Body of pancreas (tissue), 4 donors: ENCODE measurements at places on chromosomes 5 and 9. TPM values are rescaled to one million over a fixed set of nuclear protein-coding genes. Genes with fewer than 3 reads are reported as not detected.

Gene NIM1K
- not detected for total RNA-seq

Gene ARID3C
- total RNA-seq: not detected

Gene ABO
- total RNA-seq: 9.2 TPM

Gene TSLP
- total RNA-seq: not detected

Gene IL31RA
- not detected for total RNA-seq

GRCh38 chr5:122933956-122934355, 88.5 kb downstream of the SNX24 start:
- H3K36me3 ChIP-seq: no peaks in the 10 kb centered on the region
- no peaks in the 10 kb centered on the region for H3K4me1 ChIP-seq
- H3K4me3 ChIP-seq: no peak overlapping the region
- no peaks in the 10 kb centered on the region for H3K27me3 ChIP-seq

DNA sequence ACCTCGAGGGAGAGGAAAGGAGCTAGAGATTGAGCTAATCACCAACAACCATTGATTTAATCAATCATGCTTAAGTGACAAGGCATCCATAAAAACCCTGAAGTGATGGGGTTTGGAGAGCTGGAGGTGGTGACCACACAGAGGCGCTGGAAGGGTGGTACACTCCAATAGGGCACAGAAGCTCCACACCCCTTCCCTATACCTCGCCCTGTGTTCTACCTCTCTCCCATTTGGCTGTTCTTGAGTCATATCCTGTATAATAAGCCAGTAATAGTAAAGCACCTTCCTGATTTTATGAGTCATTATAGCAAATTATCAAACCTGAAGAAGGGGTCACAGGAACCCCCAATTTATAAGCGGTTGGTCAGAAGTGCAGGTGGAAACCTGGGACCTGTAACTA, 18.3 kb downstream of the ACTL7B start:
- no peak for DNase-seq
- no peak overlapping the region for H3K27ac ChIP-seq

DNA sequence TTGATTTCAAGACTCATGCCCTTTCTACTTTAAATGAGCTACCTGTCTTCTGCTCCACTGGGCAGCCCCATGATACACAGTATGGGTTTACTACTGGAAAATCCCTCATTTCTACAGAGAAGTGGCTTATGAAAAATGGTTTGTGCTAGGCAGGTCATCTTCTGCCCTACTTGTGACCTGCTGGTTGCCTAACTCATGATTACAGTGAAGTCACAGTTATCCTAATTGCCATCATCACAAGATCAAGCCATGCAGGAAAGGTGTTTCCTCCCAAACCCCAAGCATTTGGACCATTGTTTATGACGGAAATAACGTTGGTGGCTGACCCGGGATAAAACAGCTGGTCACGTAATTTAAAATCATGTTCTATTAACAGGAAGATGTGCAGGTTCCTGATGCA, 330.6 kb downstream of the ACTL7B start:
- DNase-seq: no peak
- no peak overlapping the region for H3K4me3 ChIP-seq
- H3K4me1 ChIP-seq: no peaks in the 10 kb centered on the region
- H3K27me3 ChIP-seq: no peaks in the 10 kb centered on the region
- no peaks in the 10 kb centered on the region for H3K36me3 ChIP-seq

DNA sequence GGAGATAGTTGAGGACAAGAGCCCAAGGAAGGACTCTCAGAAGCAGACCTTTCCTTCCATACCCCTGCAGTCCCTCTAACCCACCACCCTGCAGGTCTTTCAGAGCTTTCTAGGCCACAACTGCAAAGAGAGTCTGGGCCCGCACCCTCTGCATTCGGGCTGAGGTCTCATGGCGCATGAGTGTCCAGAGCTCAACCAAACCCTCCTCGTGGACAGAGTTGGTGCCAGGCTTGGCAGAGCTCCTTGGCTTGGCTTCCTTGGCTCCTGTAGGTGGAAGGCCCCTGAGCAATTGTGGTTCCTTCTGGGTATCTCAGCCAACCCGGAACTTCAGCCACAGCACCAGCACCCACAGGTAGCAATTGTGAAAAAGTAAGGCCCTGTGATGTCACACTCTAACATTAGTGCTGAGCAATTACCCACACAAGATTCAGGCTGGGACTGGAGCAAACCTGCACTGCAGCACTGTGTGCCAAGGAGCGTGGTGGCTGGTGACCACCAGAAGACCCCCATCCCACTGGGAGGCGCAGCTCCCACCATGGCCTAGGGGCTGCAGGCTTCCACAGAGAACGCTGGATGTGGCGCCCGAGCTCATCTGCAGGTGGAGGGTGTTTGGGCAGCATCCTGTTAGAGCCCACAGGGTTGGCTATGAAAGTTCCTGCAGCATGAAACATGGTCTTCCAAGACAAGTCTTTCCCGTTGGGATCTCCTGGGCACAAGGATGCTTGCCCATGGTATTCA, 38.8 kb downstream of the FOXI1 start:
- no peak overlapping the region for H3K27ac ChIP-seq
- no peaks in the 10 kb centered on the region for H3K36me3 ChIP-seq
- no peak for DNase-seq
- no peak overlapping the region for H3K4me3 ChIP-seq

- H3K36me3 ChIP-seq: no peaks in the 10 kb centered on the region
- no peaks in the 10 kb centered on the region for H3K4me1 ChIP-seq
- H3K4me3 ChIP-seq: no peak overlapping the region
- no peak overlapping the region for H3K27ac ChIP-seq
These were observed 1443.0 kb upstream of the CDH6 start for GRCh38 chr5:29750453-29750852.

DNA sequence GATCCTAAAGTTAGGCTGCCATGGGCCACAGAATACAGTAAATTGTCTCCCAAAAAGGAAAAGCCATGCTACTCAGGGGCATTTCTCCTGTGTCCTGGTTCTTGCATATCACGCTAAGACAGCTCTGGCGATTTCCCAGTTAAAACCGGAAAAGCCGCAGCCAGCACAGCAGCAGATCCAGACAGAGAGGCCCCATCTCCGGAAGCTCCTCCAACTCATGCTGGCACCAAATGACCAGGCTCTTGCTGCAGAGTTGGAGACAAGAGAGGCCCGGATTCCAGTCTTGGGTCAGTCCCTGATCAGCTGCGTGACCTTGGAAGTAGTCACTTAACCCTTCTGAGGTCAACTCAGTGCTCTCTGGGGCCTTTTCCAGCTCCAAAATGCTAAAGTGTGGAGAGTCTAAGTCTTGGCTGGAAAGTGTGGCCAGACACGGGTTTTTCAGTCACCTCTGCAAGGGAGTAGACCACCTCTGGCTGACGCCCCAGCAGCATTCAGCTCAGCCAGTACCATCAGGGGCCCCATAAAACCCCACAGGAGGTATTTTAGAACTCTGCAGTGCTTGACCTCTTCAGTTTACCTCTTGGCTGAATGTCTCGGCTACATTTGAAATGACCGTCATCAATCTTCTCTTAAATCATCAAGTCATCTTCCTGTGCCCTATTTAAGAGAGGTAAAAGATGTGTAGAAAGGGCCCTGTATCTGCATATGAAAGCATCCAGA, 16.2 kb downstream of the GDNF start:
- DNase-seq: no peak
- no peaks in the 10 kb centered on the region for H3K27me3 ChIP-seq
- H3K4me3 ChIP-seq: no peak overlapping the region
- H3K36me3 ChIP-seq: no peaks in the 10 kb centered on the region
- no peak overlapping the region for H3K27ac ChIP-seq

GRCh38 chr9:18893046-18893445, 140.0 kb downstream of the SAXO1 start:
- H3K27me3 ChIP-seq: no peaks in the 10 kb centered on the region
- H3K4me3 ChIP-seq: no peak overlapping the region
- no peak for DNase-seq
- H3K4me1 ChIP-seq: no peaks in the 10 kb centered on the region

DNA sequence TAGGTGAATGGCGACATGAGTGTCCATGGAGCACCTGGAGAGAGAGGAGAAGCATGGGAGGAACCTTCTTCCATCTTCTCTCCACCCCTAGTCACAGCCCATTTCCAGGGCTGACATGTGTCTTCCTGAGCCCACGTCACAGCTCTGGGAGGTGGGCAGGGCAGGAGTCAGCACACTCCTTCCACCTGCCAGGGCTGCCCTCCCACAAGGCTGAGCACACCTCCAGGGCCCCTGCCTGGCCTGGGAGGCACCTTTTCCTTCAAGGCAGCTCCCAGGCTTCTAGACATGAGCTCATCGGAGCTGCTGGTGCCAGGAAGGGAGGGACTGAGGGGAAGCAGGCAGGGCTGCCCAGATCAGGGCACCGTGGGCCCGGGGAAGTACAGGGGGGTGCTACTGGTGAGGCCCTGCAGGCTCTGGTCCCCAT, 13.6 kb upstream of the SYNPO start:
- DNase-seq: peak; percentile 86
- no peaks in the 10 kb centered on the region for H3K36me3 ChIP-seq
- H3K4me1 ChIP-seq: peaks cover 67% of the 10 kb centered on the region
- H3K27me3 ChIP-seq: no peaks in the 10 kb centered on the region
- H3K4me3 ChIP-seq: no peak overlapping the region

DNA sequence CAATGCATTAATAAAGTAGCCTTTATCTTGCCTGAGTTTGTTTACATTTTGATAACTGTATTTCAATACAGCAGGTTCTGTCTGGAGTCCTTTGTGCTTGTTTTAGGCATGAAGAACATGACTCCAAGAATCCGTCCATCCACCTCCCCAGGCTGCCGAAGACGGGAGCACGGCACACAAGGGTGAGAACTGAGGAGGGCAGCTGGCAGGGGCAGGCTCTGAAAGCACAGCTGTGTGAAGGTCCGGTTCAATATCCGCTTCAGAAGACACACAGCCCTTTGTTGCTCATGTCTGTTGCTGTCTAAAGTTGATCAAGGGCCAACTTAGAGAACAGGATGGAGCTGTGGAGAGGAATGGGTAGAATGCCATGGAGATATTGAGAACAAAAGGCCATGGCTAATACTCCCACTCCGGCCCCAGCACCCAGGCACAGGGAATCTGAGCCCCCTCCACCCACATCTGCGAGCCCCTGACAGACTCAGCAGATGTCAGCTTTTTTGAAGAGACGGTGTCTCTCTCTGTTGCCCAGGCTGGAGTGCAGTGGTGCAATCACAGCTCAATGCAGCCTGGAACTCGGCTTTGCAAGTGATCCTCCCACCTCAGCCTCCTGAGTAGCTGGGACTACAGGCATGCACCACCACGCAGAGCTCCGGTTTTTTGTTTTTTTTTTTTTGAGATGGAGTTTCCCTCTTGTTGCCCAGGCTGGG, 58.5 kb upstream of the GNE start:
- H3K4me1 ChIP-seq: peaks cover 46% of the 10 kb centered on the region
- H3K27me3 ChIP-seq: no peaks in the 10 kb centered on the region
- no peak for DNase-seq
- H3K27ac ChIP-seq: peak overlapping the region; percentile 70
- no peak overlapping the region for H3K4me3 ChIP-seq

DNA sequence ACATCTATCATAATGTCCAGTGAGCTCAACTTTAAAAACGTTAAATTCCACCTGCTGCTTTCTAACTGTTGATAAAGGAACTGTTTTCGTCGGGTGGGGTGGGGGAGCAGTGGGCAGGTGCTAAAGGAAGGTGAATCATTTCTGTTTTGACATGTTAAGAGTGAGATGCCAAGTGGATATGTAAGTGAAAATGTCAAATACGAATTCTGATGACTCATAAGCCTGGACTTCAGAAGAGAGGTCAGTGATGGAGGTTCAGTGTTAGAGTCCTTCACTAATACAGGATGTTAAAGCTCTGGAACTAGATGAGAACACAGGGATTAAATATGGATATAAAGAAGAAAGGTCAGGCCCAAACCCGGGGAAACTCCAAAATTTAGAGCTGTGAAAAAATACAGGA, 617.9 kb upstream of the CTNND2 start:
- no peak overlapping the region for H3K27ac ChIP-seq
- H3K36me3 ChIP-seq: no peaks in the 10 kb centered on the region
- DNase-seq: no peak
- H3K4me3 ChIP-seq: no peak overlapping the region
- no peaks in the 10 kb centered on the region for H3K4me1 ChIP-seq

DNA sequence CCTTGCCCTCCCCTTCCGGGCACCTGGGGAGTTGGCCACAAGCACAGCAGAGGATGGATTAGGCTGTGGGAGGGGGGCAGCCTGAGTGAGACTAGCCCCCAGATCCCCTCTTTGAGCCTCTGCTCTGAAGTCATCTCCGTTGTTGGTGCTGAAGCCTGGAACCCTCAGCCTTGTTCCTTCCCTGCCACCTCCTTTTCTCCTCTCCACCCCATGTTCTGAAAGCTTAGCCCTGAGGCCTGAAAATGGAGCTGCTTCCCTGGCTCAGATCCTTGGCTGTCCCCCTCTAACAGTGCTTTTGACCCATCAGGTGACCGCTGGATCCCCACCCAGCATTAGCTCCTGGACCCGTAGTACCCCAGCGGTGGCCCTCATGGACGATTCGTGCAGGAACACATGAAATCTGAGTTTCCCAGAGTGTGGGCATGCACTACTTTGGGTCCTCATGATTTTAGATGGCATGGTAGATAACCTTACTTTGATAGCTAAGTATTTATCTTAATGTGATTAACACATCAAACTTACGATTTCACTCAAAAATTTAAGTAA, 21.6 kb upstream of the ANGPTL2 start:
- H3K4me1 ChIP-seq: no peaks in the 10 kb centered on the region
- H3K36me3 ChIP-seq: no peaks in the 10 kb centered on the region
- no peak for DNase-seq
- no peak overlapping the region for H3K27ac ChIP-seq
- no peaks in the 10 kb centered on the region for H3K27me3 ChIP-seq
- no peak overlapping the region for H3K4me3 ChIP-seq

- no peaks in the 10 kb centered on the region for H3K27me3 ChIP-seq
- no peak overlapping the region for H3K27ac ChIP-seq
- H3K36me3 ChIP-seq: no peaks in the 10 kb centered on the region
- H3K4me3 ChIP-seq: no peak overlapping the region
These were observed 682.8 kb upstream of the WWC1 start for GRCh38 chr5:167608390-167609272.

GRCh38 chr5:66143473-66144073, 527 bp upstream of the SREK1 start:
- peak overlapping the region; percentile 49 for H3K4me3 ChIP-seq
- H3K4me1 ChIP-seq: peaks cover 30% of the 10 kb centered on the region
- no peak for DNase-seq
- H3K27ac ChIP-seq: peak overlapping the region; percentile 100
- no peaks in the 10 kb centered on the region for H3K27me3 ChIP-seq

- no peaks in the 10 kb centered on the region for H3K4me1 ChIP-seq
- no peak overlapping the region for H3K27ac ChIP-seq
- H3K36me3 ChIP-seq: no peaks in the 10 kb centered on the region
- DNase-seq: no peak
- H3K27me3 ChIP-seq: no peaks in the 10 kb centered on the region
These were observed 83.2 kb upstream of the BARHL1 start for GRCh38 chr9:132499251-132499650.
